Heart left ventricle (tissue), 16 donors: ENCODE measurements at places on chromosomes 4 and X. TPM values are rescaled to one million over a fixed set of nuclear protein-coding genes. Genes with fewer than 3 reads are reported as not detected.

The HPSE gene
- 0.42 TPM for total RNA-seq

The GPM6B gene
- 3.5 TPM for total RNA-seq

The C4orf50 gene
- 0.11 TPM for total RNA-seq

The CXCL11 gene
- total RNA-seq, result 70.7 TPM

The CXXC4 gene
- 4.1 TPM for total RNA-seq

The TAF1 gene
- 14.6 TPM for total RNA-seq

The LGI2 gene
- 1.7 TPM for total RNA-seq

The OTUD4 gene
- 23.9 TPM for total RNA-seq

The DSPP gene
- total RNA-seq, result not detected

The AVPR2 gene
- 2.9 TPM for total RNA-seq

The AFM gene
- total RNA-seq, result not detected

The NCAPG gene
- 0.42 TPM for total RNA-seq

The COL4A6 gene
- 6.1 TPM for total RNA-seq

The MSX1 gene
- total RNA-seq, result 4.6 TPM

The TCEAL7 gene
- total RNA-seq, result 2.4 TPM

The RPL10 gene
- total RNA-seq, result 1,381 TPM
